ENCODE measurements at places on chromosomes 3 and 15. TPM values are rescaled to one million over a fixed set of nuclear protein-coding genes. Genes with fewer than 3 reads are reported as not detected.

FBLN2 gene
- 6.0 TPM for total RNA-seq

ECE2 gene
- 18.7 TPM for total RNA-seq

RCCD1 gene
- total RNA-seq, result 16.4 TPM

ISL2 gene
- total RNA-seq, result not detected

CPLX3 gene
- 0.92 TPM for total RNA-seq

PLA1A gene
- total RNA-seq, result 0.23 TPM

TRAT1 gene
- total RNA-seq, result not detected

KNG1 gene
- not detected for total RNA-seq

All from diencephalon (tissue), 1 donor.